ENCODE measurements at places on chromosomes 12 and 14.

DNA sequence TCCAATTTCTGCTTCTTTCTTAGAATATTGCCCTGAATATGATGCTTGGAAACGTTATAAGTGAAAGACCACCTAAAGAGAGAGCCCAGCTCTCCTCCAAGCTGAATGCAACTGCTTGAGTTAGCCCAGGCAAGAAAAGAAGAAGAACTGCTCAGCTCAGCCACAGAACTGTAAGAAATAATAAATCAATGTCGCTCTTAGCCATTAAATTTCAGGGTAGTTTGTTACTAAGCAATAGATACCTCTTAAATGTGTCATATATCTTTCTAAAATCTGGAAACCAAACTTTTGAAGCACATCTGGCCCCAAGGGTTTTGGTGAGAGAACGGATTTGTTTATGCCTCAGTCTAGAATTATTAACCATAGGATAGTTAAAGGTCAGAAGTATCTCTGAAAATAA lies 50.4 kb downstream of the SLC6A15 start:
- peak; percentile 14 for DNase-seq
- no peaks in the 10 kb centered on the region for H3K36me3 ChIP-seq
- no peaks in the 10 kb centered on the region for H3K4me1 ChIP-seq
- no peak overlapping the region for H3K27ac ChIP-seq
- H3K4me3 ChIP-seq = no peak overlapping the region

DNA sequence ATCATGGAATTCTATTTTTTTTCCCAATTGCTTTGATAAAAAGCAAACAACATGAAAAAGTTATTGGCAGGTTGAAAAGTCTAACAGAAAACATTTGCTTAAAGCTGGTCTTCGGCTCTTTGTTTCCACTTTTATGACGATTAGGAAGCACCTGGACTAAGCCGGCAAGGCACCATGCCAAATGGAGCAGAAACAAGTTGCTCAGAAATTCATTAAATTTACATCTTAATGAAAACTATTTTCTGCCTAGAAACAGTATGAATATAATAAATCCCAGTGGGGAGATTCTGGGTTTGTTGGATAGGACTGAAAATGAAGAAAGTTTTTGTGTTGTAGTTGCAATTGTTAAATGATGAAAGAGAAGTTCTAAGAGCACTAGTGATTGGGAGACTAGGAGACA lies 51.4 kb upstream of the OR9K2 start:
- H3K4me1 ChIP-seq = no peaks in the 10 kb centered on the region
- no peaks in the 10 kb centered on the region for H3K36me3 ChIP-seq
- no peak overlapping the region for H3K4me3 ChIP-seq
- no peak overlapping the region for H3K27ac ChIP-seq
- 0 out of 2 replicates have a peak, but pooled peaks cover 11% of the 10 kb centered on the region for H3K27me3 ChIP-seq

DNA sequence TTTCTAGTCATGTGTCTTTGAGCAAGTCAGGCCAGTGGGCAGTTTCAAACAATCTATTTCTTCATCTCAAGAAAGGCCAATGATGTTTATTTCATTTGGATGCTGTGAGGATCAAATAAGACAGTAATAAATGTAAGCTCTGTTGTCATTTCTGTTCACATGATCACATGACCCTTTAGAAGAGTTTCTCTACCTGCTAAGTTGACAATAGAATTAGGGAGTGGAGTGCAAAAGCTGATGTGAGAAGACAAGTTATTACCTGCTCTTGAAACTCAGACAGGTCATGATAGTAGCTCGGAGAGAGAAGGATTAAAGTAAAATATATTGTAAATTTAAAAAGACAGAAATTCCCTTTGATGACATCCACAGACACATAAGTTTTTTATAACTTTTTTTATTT lies 37.3 kb upstream of the DCN start:
- no peaks in the 10 kb centered on the region for H3K36me3 ChIP-seq
- DNase-seq = no peak
- peaks cover 54% of the 10 kb centered on the region for H3K4me1 ChIP-seq
- H3K27me3 ChIP-seq = no peaks in the 10 kb centered on the region
- H3K4me3 ChIP-seq = no peak overlapping the region

DNA sequence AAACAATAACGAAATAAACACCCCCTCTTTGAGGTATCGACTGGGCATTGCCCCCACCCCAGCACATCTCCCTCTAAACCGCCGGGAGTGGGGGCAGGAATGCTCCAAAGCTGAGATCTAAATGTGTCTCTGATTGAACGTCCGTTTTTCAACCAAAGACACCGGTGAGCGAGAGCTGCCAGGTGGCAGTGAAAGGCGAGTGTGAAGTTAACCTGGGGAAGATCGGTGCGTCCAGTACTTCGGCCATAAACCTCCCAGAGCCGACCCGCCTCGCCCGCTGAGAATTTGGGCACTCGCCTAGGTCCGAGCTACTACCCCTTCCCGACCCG lies 625 bp downstream of the ANGEL1 start:
- no peaks in the 10 kb centered on the region for H3K36me3 ChIP-seq
- peak overlapping the region; percentile 69 for H3K4me3 ChIP-seq
- no peaks in the 10 kb centered on the region for H3K4me1 ChIP-seq
- no peak overlapping the region for H3K27ac ChIP-seq

DNA sequence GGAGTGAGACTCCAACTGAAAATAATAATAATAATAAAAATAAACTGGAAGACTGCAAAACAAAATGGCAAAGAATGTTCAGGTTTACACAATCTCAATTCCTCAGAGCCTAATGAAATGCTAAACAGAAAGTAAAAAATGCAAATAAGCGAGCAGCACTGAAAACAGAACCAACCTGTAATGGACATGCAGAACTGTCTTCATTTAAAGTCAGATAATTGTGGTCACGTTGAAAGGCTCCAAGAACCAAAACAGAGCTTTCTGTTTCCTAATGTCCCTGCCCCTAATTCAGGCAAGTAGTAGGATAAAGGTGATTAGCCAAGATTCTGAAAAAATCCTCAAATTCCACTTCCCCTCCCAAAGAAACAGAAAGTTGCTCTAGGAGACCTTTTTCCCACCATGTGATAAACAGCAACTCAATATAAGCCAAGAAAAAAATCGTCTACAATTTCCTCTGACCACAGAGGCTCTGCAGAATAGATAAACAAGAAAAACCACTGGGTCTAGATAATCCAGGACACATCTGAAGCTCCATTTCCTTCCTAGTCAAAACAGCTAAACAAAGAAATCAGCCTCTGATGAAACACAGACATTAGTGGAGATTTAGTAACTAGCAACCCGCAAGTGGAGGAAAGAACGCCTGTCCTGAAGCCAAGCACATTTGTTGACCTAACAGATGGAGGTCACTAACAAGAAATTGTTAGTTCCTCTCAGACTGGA lies 3.0 kb downstream of the MIS18BP1 start:
- DNase-seq = peak; percentile 34
- peaks cover 35% of the 10 kb centered on the region for H3K4me1 ChIP-seq
- H3K36me3 ChIP-seq = no peaks in the 10 kb centered on the region
- no peaks in the 10 kb centered on the region for H3K27me3 ChIP-seq

DNA sequence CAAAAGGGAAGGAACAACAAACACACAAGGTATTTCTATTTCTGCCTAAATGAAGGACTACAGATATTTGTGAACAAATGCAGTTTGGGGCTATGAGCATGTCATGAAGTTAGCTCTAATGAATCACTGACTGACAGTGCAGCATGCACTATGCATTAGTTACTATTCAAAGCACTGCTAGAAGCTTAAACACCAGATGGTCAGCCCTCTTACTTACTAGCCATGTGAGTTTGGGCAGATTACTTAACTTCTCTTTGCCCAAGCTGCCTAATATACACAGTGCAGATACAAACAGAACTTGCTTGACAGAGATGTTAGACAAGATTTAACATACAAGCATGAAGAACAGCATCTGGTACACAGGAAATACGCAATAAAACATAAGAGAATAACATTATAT lies 96.0 kb downstream of the ATXN2 start:
- H3K27me3 ChIP-seq = no peaks in the 10 kb centered on the region
- no peak overlapping the region for H3K4me3 ChIP-seq
- DNase-seq = no peak
- H3K27ac ChIP-seq = no peak overlapping the region
- H3K36me3 ChIP-seq = peaks cover 58% of the 10 kb centered on the region
- no peaks in the 10 kb centered on the region for H3K4me1 ChIP-seq

All from GM23248 (cell line).